Stomach (tissue), 19 donors: ENCODE measurements at places on chromosomes 3 and 15. TPM values are rescaled to one million over a fixed set of nuclear protein-coding genes. Genes with fewer than 3 reads are reported as not detected.
A peak's percentile ranks its signal among the peaks of the same experiment; 100 is the strongest.

Gene FOXL2NB
- total RNA-seq: not detected

GRCh38 chr3:97241417-97241816, 427.0 kb downstream of the EPHA6 start:
- DNase-seq: no peak

GRCh38 chr15:52745326-52746161, 44.6 kb downstream of the ONECUT1 start:
- DNase-seq: no peak

Gene CSPG5
- not detected for total RNA-seq

DNA sequence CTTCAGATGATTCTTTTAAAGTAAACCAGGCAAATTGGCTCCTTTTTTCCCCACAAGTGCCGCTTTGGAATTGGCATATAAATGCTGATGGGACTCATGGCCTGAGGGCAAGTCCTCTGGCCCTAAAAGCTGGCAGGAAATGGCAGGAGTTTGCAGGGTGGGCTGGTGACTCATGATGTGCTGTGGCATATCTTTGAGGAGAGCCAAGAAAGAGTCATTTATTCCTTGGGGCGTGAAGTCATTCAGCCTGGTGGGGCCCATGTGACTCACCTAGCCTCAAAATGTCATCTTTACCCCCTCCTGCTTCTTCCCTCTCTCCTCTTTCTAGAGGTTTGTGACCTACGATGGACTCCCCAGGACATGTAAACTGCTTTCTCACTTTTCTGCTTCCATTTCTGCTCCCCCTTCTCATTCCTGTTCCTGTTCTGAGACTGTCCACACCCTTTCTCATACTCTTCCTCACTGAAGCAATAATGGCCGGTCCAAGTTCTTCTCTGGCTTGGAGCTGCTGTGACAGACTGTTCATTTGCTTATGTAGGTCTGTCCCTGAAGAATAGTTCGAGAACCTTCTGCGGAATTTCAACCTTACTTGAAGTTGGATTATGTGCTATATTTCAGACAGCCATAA, 326.1 kb downstream of the SATB1 start:
- no peak for DNase-seq

- peak; percentile 16 for DNase-seq
These were observed 322.1 kb downstream of the WDR72 start for GRCh38 chr15:53437366-53437765.

Gene TEX55
- not detected for total RNA-seq
